ENCODE measurements at places on chromosomes 11 and 22.

- DNase-seq, result no peak
Measured at GRCh38 chr22:24186892-24187670, 5.8 kb downstream of the SUSD2 start.

- DNase-seq, result no peak
Measured at GRCh38 chr22:39806109-39806508, 87.5 kb downstream of the ENTHD1 start.

GRCh38 chr11:118789501-118790356 is 1.2 kb downstream of the DDX6 start:
- no peak for DNase-seq

DNA sequence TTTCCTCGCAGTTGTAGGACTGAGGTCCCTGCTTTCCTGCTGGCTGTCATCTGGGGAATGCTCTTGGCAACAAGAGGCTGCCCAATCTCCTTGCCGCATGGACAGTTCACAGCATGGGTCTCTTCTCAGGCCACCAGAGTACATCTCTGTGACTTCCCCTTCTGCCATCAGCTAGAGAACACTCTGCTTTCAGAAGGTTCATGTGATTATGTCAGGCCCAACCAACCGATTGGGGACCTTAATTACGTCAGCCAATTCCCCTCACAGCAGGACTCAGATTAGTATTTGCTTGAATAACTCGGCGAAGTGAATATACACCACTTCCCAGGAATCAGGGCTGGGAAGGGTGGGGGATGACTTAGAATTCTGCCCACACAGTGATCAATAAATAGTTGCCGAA is 61.9 kb upstream of the CSNK2A3 start:
- DNase-seq, result no peak

GRCh38 chr22:35540595-35541253 is at the start of gene RASD2:
Gene RASD2 (plus strand): TSS chr22:35540831. CDS start chr22:35546810, 5,979 bp downstream.
- no peak for DNase-seq

- no peak for DNase-seq
Measured at GRCh38 chr11:124474079-124474478, 28.6 kb upstream of the OR8B8 start.

DNA sequence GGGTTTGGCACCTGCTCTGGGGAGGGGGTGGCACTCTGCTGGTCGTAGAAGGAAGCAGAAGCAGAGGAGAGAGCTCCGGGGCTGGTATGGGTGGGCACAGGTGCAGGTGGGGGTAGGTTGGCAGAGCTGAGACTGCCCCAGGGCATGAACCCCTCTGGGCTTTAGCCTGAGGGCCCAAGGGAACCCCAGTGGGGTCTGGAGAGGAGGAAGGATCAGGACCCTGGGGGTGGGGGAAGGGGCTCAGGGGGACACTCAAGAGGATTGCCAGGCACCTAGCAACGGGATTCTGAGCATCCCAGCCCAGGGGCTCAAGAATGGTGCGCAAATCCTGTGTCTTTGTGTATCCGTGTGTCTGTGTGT is 6.3 kb downstream of the ALDH3B2 start:
- no peak for DNase-seq

- DNase-seq, result no peak
Measured at GRCh38 chr22:18068381-18068988, 9.3 kb upstream of the PEX26 start.

DNA sequence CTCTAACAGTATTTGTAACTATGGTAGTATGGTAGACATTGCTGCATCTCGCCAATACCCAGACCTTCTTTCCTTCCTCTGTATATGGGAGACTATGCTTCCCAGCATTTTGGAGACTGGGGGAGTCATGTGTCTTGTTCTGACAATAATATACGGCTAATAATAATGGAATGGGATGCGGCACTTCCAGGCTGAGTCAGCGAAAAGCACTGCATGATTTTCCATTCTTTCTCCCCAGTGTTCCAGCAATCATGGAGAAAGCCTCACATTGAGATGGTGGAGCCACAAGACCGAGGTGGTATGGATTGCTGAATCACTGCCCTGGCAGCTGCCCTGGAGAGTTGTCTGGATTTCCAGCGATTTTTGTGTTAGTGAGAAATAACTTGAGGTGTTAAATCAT is 77.1 kb upstream of the FIBIN start:
- DNase-seq, result no peak

- no peak for DNase-seq
Measured at GRCh38 chr22:49488943-49489342, 338.7 kb downstream of the BRD1 start.

DNA sequence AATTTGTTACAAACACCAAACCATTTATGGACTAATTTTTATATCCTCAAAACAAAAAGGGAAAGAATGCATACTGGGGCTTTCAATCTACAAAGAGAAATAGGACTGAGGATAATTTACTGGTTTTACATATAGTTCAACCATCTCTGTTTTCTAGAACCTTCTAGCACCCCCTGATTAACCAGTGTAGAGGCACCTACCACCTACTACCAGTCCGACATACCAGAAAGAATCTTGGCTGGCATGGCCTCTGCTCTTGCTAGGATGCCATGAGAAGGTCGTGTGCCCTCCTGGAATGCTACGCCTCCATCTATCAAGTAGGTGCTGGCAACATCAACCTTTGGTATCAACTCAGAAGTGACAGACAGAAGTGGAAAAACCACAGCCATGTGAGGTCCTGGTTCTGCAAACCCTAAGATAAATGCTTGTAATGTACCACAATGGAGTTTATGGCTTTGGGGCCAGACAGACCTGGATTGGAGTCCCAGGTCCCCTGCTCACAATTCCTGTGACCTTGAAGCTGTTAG is 28.2 kb downstream of the MYH9 start:
- DNase-seq, result no peak

GRCh38 chr11:23453522-23453921 is 593.2 kb upstream of the CCDC179 start:
- DNase-seq, result no peak

- no peak for DNase-seq
Measured at GRCh38 chr22:17190702-17191101, 28.5 kb downstream of the ADA2 start.

Measured in NCI-H2107 (cell line).